Activated CD4-positive, alpha-beta T cell treated with anti-CD3 and anti-CD28 coated beads, Interleukin-10, Interleukin-2, amounts not matched to agents 100 ng/mL and 50 ng/mL, durations not matched to agents 16 hours and 8 hours (primary cell): ENCODE measurements at places on chromosomes 1 and 21.

GRCh38 chr21:28431022-28431421 is 561.7 kb downstream of the LTN1 start:
- no peak for DNase-seq

DNA sequence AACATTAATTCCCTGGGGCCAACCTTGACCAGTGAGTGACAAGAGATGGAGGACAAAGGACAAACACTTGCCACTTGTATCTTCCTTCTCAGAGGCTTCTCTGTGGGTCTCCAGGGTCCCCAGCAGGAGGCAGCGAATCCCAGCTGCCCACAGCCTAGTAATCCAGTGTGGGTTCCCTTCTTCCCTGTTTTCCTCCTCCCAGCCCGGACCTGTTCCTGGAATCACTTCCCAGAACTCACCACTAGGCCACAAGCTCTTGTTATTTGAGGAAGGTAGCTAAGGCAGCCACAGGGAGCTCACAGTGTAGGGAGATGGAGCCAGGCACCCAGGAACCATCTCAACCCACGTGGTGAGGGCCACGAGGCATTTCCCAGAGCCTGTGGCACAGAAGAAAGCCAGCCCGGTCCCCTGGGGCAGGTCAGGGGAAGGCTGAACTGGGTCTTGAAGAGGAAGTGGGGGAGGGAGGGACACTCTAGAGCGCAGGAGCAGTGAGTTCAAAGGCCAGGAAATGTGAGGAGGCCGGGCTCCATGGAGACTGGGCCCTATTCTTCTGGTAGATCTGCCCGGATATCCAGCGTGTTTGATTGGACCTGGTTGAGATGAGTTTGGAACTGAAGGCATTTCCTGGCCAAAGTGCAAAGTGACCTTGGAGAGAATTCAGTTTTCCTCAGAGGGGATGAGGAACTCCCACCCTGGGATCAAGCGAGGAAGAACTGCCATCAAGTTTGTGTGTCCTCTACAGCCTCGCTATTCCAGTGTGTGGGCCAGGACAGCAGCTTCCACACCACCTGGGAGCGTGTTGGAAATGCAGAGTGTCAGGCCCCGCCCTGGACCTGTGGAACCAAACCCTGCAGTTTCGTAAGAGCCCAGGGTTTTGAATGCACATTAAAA is 20.3 kb upstream of the C2CD2 start:
- DNase-seq = no peak

DNA sequence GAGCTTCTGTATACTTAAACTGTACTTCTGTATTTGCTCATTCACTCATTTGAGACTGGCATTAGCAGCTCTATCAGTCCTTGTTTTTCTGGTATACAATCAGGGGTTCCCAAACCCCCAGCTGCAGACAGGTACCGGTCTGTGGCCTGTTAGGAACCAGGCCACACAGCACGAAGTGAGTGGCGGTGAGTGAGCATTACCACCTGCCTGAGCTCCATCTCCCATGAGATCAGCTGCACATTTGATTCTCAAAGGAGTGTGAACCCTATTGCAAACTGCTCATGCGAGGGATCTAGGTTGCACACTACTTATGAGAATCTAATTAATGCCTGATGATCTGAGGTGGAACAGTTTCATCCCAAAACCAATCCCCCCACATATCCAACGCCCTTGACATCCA is 18.2 kb upstream of the NUF2 start:
- DNase-seq = no peak

GRCh38 chr1:58773406-58773840 is 10.4 kb downstream of the JUN start:
- no peak for DNase-seq

- DNase-seq = no peak
These were observed 39.8 kb downstream of the MYSM1 start for GRCh38 chr1:58660105-58660504.

DNA sequence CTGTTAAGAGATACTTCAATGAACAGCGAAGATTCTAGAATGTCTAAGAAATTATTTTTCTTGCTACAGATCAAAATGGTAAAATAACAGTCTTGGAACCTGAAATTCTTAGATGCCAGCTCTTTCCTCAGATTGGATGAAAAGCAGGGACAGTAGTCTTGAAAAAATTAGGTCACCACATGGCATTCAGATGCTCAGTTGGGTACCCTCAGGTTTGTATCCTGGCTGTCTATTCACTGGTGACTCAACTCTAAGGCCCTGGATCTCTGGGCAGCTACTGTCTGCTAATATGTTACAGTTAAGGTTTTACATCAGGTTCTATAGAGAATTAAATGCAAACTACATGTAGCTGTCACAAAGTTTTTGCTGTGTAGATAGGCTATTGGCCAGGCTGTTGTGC is 528.9 kb upstream of the ADAMTS5 start:
- no peak for DNase-seq

GRCh38 chr1:68279846-68280245 is 47.5 kb upstream of the WLS start:
- no peak for DNase-seq

DNA sequence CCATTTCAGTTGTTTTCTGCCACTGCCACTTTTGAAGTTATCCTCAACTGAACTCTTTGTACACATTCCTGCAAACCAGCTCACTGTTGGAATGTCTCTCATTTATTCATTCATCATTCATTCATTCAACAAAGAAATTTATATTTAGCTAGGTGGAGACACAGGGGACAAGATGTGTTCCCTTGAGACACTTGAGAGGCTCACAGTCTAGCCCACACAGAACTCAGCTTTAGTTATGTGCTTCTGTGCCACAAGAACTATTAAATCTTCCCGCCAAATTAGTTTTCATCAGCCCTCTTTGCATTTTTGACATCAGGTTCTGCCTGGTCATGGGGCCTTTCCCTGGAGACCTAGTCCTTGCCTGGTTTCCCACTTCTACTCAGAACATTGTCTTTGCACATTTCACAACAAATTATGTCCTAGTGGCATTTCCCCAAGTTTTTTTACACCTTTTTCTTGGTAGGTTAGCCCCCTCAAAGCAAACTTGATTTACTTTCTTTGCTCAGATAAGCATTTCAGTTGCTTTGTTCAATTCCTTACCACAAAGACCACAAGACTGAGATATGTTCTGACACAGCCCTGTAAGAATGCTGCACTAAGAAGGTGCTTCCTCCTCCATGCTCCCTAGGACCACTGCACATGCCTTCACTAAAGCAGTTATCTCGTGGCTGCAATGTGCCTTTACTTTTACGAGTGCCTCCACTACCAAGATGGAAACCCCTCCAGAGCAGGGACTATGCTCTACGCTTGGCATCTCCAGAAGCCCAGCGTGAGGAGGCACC is 31.0 kb downstream of the ILDR2 start:
- DNase-seq = peak; percentile 6

- DNase-seq = no peak
These were observed 16.3 kb downstream of the OR2B11 start for GRCh38 chr1:247441606-247442005.

GRCh38 chr1:67766141-67766978 is 66.9 kb downstream of the GNG12 start:
- peak; percentile 56 for DNase-seq

GRCh38 chr1:90370686-90371447 is 346.2 kb downstream of the BARHL2 start:
- DNase-seq = no peak

DNA sequence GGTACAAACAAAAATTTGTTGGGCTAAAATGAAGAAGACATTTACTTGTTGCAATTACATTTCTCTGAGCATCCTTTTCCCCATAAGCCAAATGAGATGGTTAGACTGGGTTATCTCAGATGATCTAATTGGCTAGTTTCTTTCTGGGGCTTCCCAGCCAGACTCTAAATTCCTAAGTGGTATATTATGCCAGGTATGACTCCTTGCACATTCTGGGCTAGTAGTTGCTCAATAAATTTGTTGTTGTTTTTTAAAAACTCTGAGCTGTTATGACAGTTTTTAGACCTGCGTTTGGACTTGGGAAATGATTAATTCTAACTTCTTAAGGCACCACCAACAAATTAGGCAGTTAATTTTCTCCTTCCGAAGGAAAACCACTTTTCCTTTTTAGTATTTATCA is 66.1 kb downstream of the UCK2 start:
- DNase-seq = no peak

DNA sequence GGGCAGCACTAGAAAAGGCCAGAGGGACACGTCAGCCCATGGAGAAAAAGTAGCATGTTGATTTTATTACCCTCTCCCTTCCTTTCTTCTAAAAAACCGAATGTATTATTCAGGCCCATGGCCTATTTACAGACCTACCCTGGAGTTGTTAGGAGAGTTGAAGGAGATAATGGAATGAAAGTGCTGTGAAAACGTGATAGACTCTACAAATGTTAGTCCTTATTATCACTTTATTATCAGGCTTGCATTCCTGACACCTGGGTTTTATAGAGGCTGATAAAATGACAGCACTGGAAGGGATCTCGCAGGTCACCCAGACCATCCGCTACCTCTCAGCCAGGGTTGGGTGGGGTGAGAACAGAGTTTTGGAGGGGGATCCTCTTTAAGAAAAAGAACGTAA is 60.6 kb upstream of the TLR5 start:
- DNase-seq = no peak
